ENCODE measurements at places on chromosomes 4 and X. TPM values are rescaled to one million over a fixed set of nuclear protein-coding genes. Genes with fewer than 3 reads are reported as not detected.

- no peaks in the 10 kb centered on the region for H3K36me3 ChIP-seq
- DNase-seq, result no peak
- H3K4me1 ChIP-seq, result no peaks in the 10 kb centered on the region
- peaks cover 3% of the 10 kb centered on the region for H3K27me3 ChIP-seq
- no peak overlapping the region for H3K4me3 ChIP-seq
Observed at GRCh38 chr4:4914059-4914820, 54.8 kb downstream of the MSX1 start.

Gene CACNA1F
- not detected for total RNA-seq

Gene DGKK
- total RNA-seq, result 9.6 TPM

Gene MAGEC3
- not detected for total RNA-seq

- H3K4me1 ChIP-seq, result no peaks in the 10 kb centered on the region
- no peaks in the 10 kb centered on the region for H3K36me3 ChIP-seq
- no peak overlapping the region for H3K4me3 ChIP-seq
- H3K27me3 ChIP-seq, result no peaks in the 10 kb centered on the region
Observed at GRCh38 chrX:110665223-110666002, 130.2 kb downstream of the CHRDL1 start.

DNA sequence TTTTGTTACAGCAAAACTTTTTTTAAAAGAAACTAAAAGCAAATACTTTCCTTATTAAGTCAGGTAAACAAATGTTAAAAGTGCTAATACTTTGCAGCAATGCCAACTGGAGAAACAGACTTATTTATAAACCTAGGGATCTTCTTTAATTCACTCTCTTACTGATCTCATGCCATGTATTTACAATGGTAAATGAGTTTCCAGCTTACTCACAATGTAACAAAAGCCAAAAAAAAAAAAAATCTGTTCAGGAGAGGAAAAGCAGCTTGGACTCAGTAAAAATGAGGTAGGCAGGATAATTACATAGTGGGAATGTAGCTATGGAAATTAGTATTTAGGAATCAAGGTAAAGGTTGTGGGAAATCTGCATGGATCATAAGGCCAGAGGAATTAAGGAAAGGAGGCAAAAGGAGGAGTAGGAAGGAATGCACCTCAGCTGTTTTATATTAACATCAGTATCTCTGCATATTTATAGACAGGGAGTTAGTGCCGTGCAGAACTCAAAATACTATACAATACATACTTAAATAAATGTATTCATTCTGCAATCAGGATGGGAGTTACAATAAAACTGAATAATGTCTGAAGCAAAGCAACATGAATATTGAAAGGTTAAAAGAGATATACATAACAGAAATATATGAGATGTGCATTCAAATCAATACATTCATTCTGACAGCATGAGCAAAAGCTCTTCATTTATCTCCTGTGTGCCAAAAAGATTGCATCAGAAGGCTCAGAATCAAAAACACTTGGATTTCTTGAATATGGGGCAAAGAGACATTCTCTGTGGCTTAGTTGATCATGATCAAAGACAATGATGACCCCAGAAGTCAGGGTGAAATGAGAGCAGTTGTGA lies 57.9 kb upstream of the ETNPPL start:
- DNase-seq, result no peak
- no peaks in the 10 kb centered on the region for H3K36me3 ChIP-seq
- H3K27me3 ChIP-seq, result no peaks in the 10 kb centered on the region
- H3K27ac ChIP-seq, result no peak overlapping the region

DNA sequence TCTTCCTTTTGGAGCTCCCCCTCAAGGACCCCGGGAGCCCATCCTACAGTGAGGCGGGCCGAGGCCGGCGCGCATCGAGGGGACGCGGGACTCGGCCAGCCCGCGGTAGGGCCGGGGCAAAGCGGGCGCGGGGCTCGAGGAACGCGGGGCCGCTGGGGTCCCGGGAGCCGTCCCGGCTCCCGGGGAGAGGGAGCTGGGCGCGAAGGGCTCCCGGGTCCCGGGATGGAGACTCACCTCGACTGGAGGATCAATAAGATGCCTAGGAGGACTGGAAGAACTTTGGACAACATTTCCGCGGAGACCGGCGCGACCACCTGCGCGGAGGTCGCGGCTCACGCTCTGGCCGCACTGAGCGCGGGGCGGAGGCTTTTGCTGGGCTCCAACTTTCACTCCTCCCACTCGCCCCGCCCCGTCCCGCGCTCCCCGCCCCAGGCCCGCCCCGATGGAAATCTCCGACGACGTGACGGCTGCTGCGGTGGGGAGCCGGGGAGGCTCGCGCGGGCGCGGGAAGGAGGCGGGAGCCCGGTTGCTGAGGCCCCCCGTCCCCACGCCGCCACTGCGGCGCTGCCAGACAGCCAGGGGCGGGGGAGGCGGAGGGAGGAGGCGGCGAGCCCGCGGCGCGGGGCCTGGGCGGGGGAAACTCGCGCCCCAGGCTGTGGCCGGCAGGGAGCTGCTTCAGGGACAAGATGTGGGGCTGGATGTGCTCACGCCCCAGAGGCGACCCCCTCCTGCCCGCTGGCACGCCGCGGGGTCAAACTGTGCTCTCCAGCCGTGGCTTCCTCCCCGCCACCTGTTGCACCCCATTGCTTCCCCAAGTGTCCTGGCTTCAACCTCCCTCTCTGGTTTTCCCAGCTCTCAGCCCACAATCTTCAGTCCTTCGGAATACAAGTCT lies at the start of gene GABRE:
TSS of gene GABRE (minus strand) at position 341 of the 892 bp plus-strand sequence. CDS start at position 290, 51 bp downstream.
- peaks cover 7% of the 10 kb centered on the region for H3K27me3 ChIP-seq
- no peaks in the 10 kb centered on the region for H3K36me3 ChIP-seq
- no peak within 1 kb of the TSS for H3K27ac ChIP-seq
- H3K4me3 ChIP-seq, result no peak within 1 kb of the TSS
- H3K4me1 ChIP-seq, result no peaks in the 10 kb centered on the region
- no peak for DNase-seq
